ENCODE measurements at places on chromosomes 12 and 14.

DNA sequence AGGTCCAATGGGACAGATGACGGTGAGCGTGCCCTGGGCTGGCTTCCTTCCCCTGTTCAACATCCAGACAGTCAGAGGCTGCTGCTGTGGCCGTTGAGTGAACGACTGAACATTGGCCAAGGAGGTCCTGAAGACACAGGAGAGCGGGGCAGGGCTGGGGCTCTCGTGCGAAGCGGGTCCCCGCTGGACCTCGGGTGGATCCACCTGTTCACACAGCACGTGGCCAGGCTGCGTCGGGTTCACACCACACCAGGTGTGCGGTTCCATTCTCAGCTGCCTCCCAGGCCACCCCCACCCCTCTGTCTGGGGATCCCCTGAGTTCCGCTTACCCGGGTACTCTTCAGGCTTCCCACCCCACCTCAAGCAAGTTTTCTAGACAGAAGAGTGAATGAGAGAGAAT, 199.1 kb upstream of the PRMT8 start:
- DNase-seq = no peak

DNA sequence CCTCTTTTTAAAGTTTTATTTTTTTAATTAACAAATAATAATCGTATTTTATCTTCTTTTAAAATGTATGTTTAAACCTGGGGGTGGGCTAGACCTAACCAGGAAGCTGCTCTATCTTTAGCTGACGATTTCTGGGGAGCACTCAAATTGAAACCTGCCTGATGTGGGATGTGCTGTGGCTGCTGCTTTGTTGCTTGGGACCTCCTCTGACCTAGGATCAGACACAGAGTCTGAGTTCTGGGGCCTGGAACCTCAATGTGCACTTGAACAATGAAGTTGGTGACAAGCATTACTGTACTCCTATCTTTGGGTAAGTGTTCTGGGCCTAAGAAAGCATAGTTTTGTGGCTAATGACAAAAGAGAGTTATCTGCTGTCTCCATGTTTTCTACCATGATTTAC, 386.7 kb downstream of the DAD1 start:
- no peak for DNase-seq

GRCh38 chr12:132804426-132804861, 24.2 kb downstream of the GOLGA3 start:
- DNase-seq = no peak

- no peak for DNase-seq
These were observed 1493.1 kb upstream of the FLRT2 start for GRCh38 chr14:84036840-84037239.

GRCh38 chr14:29442696-29443095, 485.0 kb downstream of the PRKD1 start:
- no peak for DNase-seq

DNA sequence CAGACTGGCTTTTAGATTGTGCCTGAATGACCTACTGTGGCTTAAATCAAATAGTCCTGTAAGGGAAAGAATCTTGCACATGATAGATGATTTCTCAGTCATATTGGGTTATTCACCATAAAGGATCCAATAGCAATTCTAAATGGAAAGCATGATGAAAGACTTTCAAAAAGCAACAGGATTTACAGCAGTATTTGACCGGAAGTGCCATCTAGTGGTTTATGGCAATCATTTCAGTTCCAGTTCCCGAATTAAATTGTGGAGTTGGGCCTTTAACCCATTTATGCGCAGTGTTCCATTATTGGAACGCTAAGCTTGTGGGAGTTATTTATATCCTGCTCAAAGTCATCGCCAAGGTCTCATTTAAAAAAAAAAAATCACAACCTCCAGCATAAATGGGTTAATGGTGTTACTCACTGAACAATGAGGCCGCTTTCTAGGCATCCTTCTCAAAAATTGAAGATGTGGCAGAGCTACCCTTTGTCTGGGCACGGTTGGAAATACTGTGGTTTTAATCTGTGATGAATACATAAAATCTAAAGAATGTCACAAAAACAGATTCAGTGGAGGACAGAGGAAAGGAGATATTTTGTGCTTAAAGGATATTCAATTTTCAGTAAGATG, 60.8 kb upstream of the REP15 start:
- no peak for DNase-seq

DNA sequence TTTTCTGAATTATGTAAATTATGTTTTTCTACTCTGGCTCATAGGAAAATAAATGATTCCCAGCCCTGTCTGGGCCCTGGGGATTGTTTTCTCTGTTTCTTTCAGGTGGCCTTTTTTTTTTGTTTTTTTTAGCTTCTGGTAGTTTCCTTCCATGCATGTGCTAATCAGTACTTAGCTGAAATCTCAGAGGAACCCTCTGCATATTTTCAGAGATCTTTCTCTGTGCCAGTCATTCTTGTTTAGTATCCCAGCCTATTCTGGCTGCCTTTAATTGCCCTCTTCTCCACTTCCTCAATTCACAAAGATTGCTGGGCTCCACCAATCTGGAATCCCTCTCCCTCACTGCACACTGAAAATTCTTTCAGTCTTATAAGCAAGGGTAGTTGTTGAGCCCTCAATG, 46.9 kb downstream of the CNOT2 start:
- DNase-seq = no peak

GRCh38 chr14:104361921-104362681, 217.5 kb upstream of the C14orf180 start:
- no peak for DNase-seq

GRCh38 chr12:2675776-2676175, 119.0 kb upstream of the FKBP4 start:
- no peak for DNase-seq

DNA sequence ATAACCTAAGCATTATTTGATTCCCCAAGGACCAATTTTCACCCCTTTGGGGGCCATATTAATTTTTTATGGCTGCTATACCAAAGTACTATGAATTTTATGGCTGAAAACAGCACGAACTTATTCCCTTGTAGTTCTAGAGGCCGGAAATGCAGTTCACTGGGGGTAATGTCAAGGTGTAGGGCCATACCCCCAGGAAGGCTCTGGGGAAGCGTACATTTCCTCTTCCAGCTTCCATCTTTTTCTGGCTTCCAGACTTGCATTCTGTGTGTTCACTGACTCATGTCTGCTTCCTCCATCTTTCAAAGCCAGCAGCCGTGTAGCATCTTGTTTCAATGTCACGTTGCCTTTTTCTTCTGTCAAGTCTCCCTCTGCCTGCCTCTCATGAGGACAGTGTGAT, 133.5 kb downstream of the BICD1 start:
- DNase-seq = no peak

DNA sequence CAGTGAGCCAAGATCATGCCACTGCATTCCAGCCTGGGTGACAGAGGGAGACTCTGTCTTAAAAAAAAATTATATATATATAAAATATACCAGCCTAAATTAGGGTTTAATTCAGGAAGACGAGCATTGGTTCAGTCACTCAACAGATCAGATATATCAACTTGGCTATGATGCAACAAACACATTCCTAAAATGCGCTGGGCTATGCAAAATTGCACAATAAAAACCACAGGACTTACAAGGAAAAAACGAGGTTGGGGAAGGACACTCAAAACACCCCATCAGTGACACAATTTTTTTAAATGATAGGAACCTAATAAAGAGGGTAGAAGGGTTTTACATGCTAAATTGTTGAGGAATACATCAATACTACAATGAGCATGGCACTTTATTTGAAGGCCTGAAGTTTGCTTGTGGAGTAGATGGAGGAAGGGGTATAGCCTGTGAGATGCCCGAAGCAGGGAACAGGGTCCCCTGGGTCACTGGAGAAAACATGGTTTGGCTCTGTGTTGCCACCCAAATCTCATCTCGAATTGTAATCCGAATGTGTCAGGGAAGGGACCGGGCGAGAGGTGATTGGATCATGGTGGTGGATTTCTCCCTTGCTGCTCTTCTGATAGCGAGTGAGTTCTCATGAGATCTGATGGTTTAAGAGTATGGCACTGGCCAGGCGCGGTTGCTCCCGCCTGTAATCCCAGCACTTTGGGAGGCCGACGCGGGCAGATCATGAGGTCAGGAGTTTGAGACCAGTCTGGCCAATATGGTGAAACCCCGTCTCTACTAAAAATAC, 71.2 kb downstream of the TNFAIP2 start:
- no peak for DNase-seq

- no peak for DNase-seq
These were observed 149.0 kb upstream of the PRMT8 start for GRCh38 chr12:3342051-3342450.

DNA sequence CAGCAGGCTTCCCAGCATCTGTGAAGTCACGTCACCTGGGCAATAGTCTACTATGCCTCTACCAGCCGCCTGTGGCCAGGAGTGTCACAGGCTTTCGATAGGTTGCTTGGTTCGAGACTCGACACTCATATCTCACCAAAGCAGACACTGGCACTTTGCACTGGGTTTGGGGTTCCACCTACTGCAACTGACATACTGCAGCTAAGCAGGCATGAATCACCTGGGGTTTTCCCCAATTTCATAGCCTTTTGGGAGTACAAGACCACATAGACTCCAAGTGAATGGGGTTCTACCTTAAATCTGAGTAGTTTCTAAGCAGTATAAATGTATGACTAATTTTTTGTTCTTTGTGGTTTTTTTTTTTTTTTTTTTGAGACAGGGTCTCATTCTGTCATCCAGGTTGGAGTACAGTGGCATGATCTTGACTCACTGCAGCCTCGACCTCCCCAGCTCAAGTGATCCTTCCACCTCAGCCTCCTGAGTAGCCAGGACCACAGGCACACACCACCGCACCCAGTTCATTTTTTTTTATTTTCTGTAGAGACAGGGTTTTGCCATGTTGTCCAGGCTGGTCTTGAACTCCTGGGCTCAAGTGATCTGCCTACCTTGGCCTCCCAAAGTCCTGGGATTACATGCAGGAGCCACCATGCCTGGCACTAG, 32.1 kb downstream of the DMAC2L start:
- no peak for DNase-seq

GRCh38 chr12:120132054-120132836, 15.7 kb upstream of the RAB35 start:
- no peak for DNase-seq
